ENCODE measurements at places on chromosomes 16 and 17.

DNA sequence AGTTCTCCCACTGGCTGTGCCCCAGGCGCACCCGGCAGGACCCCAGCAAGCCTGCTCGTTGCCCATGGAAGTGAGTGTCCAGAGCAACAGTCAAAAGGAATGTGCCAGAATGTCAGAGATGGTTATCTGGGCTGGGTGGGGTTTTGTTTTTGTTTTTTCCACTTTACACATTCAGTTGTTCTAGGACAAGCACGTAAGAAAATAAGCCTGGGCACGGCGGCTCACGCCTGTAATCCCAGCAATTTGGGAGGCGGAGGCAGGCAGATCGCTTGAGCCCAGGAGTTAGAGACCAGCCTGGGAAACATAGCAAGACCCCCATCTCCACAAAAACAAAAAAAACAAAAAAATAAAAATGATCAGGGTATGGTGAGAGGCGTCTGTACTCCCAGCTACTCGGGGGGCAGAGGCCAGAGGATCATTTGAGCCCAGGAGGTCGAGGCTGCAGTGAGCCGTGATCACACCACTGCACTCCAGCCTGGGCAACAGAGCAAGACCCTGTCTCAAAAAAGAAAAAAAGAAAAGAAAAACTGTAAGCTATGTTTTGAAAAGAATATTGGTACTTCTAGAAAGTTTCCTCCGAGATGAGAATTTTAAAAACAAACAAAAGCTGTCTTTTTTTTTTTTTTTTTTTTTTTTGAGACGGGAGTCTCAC, 8.3 kb downstream of the NDUFAF8 start:
- no peak for DNase-seq

- DNase-seq = no peak
These were observed 29.8 kb downstream of the KIAA0513 start for GRCh38 chr16:85057212-85057889.

DNA sequence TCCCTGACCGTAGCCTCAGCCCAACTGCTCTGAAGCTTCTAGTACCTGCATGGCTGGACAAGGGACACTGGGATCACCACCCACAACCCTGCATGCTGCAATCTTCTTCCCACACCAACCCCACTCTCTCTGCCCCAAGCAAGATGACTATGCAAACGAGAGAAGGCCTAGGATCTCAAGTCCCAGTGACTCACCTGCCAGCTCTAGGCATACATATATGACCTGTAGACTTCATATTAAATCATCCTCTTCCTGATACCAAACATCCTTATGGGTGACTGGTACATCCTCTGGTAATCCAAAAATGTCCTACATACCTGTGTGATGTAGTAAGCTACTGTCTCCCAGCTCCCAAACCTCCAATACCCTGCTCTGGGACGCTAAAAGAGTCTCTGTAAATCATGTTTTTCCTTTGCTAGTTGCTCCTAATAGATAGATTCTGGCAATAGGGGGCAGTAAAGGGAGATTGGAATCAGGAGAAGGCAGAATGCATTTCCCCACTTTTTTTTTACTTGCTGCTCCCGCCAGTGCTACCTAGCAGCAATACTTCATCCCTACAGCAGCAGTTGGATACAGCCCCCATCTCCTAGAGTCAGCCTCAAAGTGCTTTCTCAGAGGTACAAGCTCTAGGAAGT, 43.4 kb upstream of the SOX9 start:
- no peak for DNase-seq

DNA sequence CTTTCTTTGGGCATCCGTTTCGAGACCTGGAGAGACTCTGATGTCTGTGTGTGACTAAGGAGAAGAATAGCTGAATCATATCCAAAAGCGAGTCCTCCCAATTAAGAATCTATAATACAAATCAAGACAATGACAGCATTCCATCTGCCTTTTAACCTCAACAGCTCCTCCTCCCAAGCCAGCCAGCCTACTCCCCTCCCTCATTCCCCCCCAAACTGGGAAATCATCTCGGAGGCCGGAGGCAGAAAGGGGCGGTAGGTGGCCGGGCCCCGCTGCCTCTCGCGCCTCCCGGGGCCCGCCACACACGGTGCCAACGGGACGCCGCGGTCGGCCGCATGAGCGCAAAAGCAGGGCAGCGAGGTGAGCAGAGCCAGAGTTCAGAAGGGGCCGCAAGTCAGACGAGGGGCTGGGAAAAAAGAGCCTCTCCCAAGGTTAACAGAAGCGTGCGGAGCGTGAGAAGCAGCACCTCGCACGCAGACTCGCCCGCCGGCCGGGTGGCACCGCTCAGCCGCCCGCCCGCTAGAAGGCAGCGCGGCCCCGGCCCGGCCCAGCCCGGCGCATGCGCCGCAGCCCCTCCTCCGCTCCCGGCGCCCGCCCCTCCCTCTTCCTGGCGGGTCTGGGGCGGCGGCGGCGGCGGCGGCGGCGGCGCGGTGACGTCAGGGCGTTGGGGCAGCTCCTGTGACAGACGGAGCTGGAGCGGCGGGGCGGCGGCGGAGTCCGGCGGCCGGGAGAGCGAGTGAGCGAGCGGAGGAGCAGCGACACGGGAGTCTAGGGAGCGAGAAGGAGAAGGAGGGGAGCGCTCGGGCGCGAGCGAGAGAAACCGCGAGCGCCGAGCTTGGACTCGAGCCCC, at the start of gene PAFAH1B1:
TSS of gene PAFAH1B1 (plus strand) at position 684 of the 850 bp plus-strand sequence. CDS start 44,635 bp downstream, outside the sequence.
- peak; percentile 93 for DNase-seq

- no peak for DNase-seq
These were observed 36.0 kb downstream of the TMEM235 start for GRCh38 chr17:78267253-78268073.

- no peak for DNase-seq
These were observed 27.4 kb downstream of the IRF8 start for GRCh38 chr16:85926370-85926769.

DNA sequence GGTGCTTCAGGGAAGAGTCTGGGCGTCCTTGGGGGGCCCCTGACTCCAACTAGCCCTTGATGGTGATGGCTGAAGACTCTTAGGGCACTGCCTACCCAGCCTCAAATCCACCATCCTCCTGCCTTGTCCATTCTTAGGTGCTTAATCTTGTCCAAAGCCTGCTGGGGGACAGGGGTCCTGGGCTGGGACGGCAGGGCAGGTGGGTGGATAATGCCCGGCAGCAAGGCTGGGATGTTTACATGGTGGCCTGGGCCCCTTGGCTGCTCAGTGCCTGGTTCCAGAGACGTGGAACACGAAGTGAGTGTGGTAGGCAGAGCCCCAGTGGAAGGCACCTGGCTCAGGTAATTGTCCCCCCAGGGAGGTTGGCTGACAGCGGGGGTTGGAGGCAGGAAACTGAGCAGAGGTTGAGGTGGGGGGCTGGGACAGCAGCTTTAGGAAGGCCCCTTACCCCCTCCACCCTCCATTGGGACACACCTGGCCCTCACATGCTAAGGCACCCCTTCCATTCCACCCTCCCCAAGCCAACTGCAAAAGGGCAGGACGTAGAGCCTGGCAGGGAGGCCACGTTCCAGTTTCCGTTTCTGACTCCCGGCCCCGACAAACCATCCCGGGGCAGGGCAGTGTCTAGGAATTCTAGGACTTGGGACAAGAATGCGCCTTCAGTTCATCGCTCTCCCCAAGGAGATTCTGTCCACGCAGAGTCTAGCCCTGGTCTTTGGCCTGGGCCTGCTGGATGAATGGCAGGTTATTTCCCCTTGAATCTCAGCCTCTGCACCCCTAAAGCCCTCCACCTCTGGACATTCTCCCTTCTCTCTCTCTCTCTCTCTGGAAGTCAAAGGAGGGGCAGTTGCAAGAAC, 1.9 kb downstream of the FOXJ1 start:
- no peak for DNase-seq

- DNase-seq = no peak
These were observed 6.9 kb downstream of the MIEF2 start for GRCh38 chr17:18267366-18267765.

DNA sequence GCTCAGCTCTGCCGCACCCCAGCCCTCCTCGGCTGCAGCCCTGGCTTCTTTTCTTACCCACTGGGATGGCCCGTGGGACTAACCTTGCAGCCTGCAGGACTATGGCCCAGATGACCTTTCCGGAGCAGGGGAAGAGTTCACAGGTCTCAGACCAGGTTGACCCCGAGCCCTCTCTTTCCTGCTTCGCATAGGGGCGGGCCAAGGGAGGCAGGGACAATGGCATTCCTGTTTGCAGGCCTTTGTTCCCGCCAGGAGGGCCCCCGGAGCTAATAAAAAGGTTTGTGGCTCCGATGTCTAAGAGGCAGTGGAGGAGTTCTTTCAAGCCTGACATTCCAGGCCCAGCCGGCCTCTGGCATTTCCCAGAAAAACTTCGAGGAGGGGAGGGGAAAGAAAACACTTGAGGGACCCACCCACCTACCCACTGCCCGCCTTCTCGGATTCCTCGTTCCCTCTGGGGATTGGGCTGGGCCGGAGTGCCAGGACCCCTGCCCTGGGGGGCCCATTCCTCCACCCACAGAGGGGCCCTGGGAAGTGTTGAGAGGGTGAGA, 5.8 kb upstream of the SOCS3 start:
- no peak for DNase-seq

DNA sequence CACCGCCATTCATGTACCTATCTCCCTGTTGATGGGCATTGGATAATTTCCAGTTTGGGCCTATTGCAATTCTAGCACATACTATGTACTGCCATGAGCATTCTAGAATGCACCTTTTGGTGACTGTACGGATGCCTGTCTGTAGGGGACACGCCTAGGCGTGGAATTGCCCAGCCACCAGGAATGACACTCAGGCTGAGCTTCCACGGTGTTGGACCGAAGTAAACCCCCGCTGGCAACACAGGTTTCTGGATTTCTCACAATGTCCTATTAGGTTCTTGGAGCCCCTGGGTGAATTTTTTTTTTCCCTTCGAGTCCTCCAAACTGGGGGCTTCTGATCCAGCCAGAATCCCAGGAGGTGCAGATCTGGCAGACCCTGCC, 146.6 kb downstream of the IRF8 start:
- DNase-seq = no peak

DNA sequence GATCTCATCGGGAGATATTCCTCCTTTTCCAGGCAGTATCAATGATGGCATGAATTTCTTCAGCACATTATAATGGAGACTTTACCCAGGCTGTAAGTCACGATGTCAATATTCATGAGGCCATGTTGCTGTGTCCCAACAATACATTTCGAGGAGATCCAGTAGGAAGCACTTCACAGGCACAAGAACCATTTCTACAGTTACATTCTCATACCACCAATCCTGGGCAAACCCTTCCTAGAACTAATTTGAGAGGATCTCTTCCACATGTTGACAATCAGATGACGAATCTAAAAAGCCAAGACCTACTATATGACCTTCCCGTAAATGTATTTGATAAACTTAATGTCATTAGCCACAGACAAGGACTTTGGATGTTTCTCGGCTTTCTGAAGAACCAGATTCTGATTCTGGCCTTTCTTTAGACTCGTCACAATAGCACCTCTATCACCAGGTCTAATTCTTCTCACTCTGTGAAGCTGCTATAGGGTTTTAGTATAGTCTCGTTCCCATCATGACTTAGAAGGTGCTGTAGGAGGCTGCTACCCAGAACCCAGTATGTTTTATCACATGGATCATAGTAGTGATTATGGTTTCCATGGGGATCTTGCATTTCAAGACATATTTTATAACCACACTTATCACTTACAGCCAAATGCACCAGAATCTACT, 40.2 kb downstream of the C16orf87 start:
- no peak for DNase-seq

- DNase-seq = no peak
These were observed at the start of gene PRM1 for GRCh38 chr16:11280616-11281522. TSS of gene PRM1 (minus strand) at chr16:11281330. CDS start at chr16:11281238, 92 bp downstream.

GRCh38 chr17:5695480-5695879, 111.2 kb upstream of the NLRP1 start:
- DNase-seq = no peak

- DNase-seq = peak; percentile 69
These were observed 62.4 kb downstream of the BAIAP2 start for GRCh38 chr17:81097134-81097942.

DNA sequence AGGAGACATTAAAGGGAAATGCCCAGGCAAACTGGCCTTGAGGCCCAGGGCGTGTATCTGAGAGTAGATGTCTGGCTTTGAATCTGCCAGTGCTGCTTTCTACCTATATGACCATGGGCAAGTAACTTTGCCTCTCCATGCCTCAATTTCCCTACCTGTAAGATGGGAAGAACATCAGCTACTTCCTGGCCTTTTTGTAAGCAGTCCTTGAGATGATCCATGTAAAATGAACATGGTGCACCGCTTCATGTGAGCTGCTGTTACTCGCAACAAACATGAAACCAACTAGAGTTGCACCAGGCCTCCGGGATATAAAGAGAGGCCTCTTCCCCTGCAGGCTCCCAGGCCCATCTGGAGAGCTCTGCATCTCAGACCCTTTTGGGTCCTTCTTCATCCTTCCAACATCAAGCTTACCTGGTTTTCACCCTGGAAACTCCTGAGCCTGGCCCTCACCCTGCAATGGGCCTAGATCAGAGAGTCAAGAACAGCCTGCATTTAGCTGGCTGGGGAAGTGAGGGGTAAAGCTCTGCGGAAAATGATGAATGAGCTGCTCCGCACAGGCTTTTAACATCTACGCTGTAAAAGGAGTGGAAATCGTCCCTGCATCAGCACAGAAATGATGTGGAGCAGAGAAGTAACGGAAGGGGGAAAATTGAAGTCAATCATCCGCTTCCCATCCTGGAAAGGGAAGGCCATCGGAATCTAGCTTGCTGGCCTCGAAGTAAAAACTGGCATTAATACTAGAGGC, 2.3 kb upstream of the MYH11 start:
- no peak for DNase-seq

GRCh38 chr17:49585422-49586027, 9.9 kb downstream of the NXPH3 start:
- DNase-seq = no peak

GRCh38 chr16:78405833-78406232, 306.4 kb downstream of the WWOX start:
- no peak for DNase-seq

GRCh38 chr17:65370669-65371131, 190.7 kb downstream of the AXIN2 start:
- no peak for DNase-seq

DNA sequence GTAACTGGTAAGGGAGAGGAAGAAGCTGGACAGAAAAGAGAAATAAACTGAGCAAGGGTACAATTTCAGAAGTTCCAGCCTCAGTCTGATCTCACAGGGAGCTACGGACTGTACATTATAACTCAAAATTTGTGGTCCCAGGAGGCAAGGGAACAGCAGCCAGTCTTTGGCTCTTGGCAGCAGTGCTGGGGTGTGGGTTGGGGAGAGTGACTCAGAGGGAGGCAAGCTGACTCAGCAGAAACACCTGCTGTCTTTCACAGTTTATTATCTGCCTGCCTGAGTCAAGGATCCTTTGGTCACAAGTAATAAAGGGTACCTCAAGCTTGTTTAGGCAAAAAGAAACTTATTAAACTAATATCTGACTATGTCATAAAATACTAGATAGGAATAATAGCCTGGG, 73.5 kb upstream of the KIF2B start:
- no peak for DNase-seq

DNA sequence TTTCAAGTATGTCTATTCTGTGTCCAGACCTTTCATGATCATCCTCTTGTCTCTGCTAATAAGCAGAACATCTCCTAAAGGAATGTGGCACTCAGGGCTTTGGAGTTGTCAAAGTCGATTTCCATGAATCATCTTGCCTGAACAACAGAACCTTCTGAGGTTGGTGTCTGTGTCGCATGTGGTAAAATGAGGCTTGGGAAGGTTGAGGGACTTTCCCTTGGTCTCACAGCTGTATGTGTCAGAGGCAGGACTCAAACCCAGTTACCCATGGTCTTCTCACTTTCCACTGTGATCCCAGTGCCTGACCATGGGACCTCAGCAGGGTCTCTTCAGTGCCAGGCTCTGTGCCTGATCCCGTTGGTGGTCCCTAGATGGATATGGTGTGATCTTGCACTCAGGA, 4.2 kb upstream of the GPRC5B start:
- no peak for DNase-seq

GRCh38 chr17:63124536-63124935, 158.5 kb downstream of the TANC2 start:
- DNase-seq = no peak

Measured in activated CD4-positive, alpha-beta T cell treated with anti-CD3 and anti-CD28 coated beads, Interleukin-2, amount 50 U/mL, for 4 hours (primary cell).